ENCODE measurements at places on chromosomes 7 and 10.
A peak's percentile ranks its signal among the peaks of the same experiment; 100 is the strongest.

- DNase-seq: no peak
Observed at GRCh38 chr7:100464210-100464660, at the start of gene SPACDR. TSS of gene SPACDR (minus strand) at chr7:100464260. CDS start at chr7:100464025, 235 bp downstream.

GRCh38 chr10:88491314-88491713 is 91.8 kb downstream of the RNLS start:
- DNase-seq: no peak

GRCh38 chr10:106038246-106038645 is 1126.3 kb downstream of the SORCS1 start:
- DNase-seq: no peak

GRCh38 chr10:77490534-77491314 is 146.9 kb downstream of the KCNMA1 start:
- DNase-seq: no peak

GRCh38 chr10:68997211-68997610 is 8.6 kb downstream of the KIFBP start:
- DNase-seq: no peak

DNA sequence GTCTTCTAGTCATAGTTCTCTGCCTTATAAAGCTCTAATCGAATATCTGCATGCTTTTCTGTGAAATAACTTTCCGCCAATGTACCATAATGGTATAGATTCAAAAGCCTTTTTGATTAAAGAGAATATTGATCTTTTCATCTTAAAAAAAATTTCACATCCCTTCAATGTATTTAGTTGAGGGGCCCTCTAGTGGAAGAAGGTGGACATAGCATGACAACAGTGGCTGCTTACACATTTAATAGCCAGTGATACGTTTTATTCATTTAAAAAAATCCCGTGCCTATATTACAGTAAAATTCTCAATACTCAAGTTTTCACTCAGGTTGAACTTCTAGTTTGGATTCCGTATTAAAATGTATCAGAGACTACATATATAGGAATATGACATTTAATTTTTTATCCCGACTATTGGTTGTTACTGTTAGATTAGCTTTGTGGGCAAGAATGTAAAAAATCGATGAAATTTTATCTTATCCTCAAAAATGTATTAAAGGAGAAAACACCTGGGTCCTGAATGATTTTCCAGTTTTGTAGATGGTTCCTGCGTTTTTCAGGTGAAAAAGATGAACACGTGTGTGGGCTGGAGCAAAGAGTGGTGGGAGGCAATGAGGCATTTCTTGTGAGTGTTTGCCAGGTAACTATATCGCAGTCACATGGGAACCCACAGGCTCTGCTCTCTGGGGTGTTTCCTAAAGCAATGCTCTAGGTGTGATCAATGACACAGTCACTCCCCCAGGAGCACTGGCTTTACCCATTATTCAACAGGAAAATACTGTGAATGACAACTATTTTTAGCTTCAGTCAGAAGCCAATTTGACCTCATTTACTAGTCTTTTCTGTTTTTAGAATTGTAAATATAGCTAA is 24.1 kb upstream of the PNLIP start:
- peak; percentile 28 for DNase-seq

- DNase-seq: no peak
Observed at GRCh38 chr7:27124902-27125689, 5.5 kb downstream of the HOXA4 start.

DNA sequence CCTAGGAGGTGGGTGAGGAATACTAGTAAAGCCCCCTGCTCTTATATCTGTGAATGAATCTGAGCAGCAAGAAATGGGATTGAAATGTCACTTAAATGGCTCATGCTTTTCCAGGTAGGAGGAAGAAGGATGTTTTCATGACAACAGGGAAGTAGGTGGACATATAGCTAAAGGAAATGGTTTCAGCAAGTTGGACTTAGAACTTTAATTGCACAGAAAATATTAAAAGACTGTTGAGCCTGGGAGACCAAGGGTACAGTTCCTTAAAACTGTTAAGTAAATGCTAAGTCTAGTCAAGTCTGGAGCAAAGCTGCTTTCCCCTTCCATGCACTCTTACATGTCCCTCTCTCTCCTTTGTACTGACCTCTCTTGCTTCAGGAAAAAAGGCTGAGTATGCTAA is 301.3 kb downstream of the HGF start:
- DNase-seq: no peak

DNA sequence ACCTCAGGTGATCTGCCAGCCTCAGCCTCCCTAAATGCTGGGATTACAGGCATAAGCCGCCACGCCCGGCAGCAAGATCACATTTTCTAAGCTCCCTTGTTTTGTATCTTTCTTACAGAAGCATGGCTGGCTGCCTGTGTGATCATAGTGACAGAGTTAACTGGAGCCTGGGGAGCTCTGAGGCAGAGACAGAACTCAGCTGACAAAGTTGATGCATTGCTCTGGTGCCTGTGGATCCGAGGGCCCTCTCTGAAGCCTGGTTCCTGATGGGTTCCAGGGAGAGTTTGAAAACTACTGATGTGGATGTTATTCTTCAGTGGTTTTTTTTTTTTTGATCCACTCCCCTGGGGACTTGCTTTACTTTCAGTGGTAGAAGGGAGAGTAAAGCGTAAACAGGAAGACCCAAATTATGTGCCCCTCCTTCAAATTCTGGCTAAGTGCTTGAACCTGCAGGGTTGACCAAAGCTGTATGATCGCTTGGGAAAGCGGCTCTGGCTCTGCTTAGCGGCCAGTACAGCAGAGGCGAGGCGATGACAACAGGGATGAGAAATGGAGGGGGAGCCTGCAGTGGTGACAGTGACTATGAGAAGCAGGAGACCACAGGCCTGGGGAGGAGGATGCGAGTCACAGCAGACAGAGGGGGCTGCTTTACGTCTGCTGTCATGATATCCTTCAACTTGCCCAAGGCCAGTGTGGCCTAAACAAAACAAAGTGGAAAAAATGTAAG is 6.8 kb upstream of the EFCAB10 start:
- no peak for DNase-seq
